ENCODE measurements at places on chromosomes 5 and 9.

GRCh38 chr9:105269593-105269992 lies 25.1 kb downstream of the SLC44A1 start:
- no peak for DNase-seq

- DNase-seq: no peak
Measured at GRCh38 chr9:106414042-106414441, 448.9 kb upstream of the ZNF462 start.

GRCh38 chr5:163898873-163899272 lies 393.5 kb downstream of the MAT2B start:
- no peak for DNase-seq

DNA sequence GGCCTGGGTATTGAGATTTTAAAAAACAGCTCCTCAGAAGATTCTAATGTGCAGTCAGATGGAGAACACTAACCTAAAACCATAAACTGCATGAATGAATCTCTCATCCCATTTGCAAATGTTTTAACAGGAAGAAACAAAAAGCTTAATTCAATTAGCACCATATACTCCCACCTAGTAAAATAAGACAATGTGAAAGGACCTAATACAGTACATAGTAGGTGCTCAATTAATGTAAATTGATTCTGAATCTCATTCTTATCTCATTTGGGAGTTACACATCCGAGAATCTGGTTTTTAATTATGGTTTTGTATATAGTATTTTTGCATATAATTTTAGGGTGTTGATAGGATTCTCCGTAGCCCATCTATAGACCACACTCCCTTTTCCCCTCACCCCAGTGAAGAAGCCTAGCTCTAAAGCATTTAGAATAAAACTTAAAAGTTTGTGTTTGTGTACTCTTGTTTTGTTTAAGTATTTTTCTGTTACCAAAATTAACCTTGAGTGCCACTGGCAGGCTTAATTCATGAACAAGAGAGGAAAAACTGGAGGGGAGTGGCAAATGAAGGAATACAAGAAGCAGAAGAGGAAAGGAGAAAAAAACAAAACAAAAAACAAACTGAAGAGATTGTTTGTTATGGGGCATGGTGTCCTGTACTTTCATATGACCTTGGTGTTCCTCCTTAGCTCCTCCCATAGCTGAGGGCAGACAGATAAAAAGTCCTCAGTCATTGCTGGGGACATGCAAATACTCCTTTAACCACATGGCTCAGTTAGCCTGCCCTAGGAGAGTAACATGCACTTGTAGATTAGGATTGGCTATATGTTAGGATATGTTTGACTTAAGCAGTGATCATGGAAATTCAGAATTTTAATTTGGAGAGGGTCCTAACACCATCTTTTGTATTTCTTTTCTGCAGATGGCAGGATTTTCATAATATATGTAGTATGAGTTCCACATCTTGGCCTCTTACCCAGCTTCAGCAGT lies 1.2 kb downstream of the RNF14 start:
- no peak for DNase-seq

DNA sequence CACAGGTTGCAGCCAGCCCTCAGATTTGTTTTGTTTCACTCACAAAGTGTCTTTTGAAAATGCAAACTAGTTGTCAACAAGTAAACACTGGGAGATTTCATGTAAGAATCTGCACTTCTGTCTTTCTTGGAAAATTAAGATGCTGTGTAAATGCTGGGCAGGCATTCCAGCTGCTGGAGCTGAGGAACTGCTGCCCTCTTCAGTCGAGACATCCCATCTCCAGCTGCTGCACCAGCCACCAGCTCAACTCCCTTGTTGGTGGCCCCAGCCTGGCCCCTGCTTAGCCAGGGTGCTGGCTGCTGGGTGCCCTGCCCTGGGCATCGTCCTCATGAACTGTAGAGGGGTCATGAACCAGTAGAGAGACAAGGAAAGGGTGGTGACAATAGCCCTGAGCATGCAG lies 33.1 kb upstream of the AFAP1L1 start:
- DNase-seq: no peak

DNA sequence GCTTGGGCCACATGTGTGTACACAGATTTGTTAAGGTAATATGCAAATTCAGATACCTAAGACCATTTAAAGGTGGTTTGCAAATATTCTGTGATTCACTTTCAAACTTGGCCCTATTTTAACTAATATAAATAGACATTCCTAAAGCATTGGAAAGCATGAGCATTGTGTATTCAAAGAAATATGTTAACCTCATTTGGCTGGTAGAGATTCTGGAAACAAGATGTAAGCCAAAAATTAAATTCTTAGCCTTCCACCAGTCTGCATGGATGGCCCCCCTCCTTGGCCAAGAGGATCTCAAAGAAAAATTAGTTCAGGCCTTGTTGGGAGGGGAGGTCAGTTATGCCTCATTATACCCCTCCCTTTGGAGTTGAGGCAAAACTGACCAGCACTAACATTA lies 38.7 kb upstream of the C6 start:
- DNase-seq: peak; percentile 26

GRCh38 chr5:94944160-94944559 lies 325.7 kb downstream of the SLF1 start:
- no peak for DNase-seq

GRCh38 chr5:163578652-163579051 lies 73.2 kb downstream of the MAT2B start:
- no peak for DNase-seq

- no peak for DNase-seq
Measured at GRCh38 chr9:109319017-109319625, 1.7 kb downstream of the EPB41L4B start.

DNA sequence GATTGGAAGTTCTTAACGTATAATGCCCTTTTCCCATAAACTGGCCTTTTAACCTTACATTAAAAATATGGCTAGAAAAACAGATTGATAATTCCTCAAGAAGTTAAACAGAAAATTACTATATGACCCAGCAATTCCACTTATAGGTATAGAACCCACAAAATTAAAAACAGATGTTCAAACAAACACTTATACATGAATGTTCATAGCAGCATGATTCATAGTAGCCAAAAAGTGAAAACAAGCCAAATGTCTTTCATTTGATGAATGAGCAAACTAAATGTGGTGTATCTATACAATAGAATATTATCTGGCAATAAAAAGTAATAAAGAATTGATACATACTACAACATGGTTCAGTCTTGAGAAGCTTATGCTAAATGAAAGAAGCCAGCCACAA lies 35.5 kb downstream of the POU5F2 start:
- DNase-seq: no peak

DNA sequence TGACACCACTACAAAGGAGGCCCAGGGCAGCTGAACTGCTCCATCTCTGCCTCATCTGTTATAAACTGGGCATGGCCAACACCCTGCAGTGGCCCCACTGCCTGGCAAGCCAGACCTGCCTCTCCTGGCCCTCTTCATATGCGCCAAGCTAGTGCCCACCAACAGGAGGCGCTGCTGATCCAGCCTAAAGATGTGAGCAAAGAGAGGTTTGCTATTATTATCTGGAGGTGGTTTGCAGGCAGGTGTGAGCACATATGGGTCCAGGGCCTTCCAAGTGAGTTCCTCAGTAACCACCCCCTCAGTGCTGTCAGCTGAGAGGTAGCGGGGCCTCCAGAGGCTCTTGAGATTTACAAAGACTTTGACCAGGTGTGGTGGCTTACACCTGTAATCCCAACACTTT lies 232.2 kb downstream of the SYK start:
- no peak for DNase-seq

DNA sequence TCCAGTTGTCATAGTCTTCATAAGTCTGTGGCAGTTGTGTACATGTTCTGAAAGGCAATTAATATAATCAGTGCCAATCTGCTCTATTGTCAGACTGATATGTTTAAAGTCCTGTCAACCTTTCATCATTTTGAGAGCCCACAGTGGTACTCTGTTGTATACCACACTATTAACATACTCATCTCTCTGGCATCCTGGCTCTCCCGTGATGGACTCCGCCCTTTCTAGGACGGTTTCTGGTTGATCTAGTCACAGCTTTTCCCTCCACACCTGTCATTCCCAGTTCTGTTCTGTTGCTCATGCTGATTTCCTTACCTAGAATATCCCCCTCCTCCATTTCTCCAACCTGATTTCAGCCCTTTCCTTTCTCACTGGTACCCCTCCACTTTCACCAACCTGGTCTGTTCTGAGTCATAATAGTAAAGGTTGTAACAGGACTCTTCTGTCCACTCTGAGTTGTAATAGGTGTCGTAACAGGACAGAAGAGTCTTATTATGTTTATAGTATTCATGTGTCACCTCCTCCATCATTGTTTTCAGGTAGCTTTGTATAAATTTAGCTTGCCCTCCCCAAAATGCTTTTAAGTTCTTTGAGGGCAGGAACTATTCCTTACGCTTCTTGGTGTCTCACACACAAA lies 4.1 kb downstream of the PTCD2 start:
- DNase-seq: no peak

DNA sequence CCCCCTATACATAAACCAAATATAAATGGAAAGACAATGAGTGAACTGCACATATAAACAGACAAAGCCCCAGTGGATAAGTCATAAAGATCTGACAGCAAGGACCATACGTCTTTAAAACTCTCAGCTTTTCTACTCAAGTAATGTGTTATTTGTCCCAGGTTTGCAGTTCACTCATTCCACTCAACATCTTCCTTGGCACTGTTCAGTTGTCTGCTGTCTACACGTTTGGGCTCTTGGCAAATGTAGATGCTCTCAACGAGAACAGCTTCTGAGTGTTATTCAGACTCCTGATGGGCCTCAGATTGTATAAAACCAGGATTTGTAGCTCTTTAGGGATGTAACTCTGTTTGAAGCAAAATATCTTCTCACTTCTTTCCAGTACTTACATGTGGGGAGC lies 198.2 kb upstream of the SEMA6A start:
- no peak for DNase-seq

DNA sequence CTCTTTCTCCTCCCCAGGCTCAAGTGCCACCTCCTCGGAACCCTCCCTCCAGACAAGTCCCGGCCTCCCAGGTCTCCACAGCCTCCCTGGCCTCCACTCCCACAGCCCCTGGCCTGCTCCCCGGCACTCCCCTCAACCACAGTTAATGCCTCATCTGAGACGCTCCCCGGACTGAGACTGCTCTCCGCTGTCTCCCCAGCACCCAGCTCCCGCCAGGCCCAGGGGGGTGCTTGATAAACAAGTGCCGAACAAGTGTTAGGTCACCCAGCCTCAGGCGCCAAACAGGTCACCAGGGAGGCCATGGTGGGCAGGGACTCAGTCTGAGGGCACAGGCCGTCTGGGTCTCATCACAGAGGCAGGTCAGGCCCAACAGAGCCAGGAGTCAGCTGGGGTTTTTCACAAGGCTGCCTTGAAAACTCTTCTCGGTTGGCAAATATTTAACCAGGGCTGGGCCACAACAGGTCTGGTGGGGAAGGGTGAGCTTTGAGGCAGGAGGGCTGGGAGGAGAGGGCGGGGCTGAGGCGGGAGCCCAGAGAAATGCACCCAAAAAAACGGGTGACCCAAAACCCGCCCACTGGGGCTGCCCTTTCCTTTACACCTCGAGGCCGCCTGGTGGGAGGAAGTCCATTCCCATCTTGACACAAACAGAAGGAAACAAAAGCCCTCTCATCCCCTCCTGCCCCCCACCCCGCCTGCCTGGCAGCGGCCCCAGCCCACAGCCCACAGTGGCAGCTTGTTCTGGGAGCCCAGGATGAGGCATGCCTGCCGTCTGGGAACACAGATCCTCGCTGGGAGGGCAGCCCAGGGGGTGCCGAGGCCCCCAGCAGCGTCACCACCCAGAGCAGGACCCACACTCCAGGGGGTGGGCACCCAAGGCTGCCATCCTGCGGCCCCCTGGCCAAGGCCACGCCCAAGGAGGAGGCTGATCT lies 66.6 kb upstream of the STXBP1 start:
- DNase-seq: no peak

DNA sequence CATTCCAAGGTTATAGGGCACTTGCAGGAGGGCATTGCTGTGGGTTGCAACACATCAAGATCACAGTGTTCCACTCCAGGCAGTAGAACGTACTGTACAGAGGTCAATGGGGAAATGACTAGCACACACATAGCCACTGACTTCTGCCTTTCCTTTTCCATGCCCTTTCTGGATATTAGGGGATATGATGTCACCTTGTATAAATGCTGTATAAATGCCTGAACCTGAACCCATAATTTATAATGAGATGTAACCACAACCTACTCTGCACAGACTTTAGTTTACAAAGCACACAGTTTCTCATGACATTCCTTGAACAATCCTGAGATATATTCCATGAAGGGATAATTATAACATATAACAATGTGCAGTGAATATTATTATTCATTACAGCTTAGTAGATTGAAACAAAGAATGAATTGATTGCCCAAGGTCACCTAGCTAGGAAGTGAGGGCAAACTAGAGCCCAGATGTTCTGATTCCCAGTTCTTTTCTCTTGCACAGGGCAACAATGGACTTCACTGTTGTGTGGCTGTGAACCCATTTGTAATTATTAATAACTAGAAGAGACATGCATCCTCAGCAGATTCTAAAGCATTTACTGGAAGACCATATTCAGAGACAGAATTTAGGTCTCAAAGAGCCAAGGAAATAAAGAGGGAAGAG lies 5.6 kb upstream of the ABLIM3 start:
- peak; percentile 48 for DNase-seq

DNA sequence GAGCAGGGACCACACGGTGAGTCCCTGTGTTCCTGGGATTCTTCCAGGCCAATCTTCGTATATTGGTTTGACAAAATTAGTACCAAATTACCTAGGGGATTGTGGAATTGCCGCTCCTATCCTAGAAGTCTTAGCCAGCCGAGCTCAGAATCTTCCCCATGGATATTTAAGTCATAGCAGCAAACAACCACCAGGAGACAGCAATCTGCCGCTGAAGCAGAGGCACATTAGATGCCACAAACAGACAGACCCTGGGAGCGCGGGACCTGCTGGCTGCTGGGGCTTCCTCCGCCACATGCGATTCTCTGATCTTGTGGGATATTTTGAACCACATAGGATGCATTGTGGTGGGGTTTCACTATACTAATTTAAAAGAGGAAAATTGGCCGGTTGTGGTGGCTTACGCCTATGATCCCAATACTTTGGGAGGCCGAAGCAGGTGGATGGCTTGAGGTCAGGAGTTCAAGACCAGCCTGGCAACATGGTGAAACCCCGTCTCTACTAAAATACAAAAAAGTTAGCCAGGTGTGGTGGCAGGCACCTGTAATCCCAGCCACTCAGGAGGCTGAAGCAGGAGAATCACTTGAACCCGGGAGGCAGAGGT lies 31.7 kb upstream of the ZBTB43 start:
- DNase-seq: peak; percentile 39

GRCh38 chr5:41275813-41276512 lies 62.6 kb upstream of the C6 start:
- DNase-seq: no peak
